ENCODE measurements at places on chromosomes 7 and 10.

- DNase-seq, result no peak
Observed at GRCh38 chr10:120184547-120185337, 272.3 kb upstream of the PLPP4 start.

DNA sequence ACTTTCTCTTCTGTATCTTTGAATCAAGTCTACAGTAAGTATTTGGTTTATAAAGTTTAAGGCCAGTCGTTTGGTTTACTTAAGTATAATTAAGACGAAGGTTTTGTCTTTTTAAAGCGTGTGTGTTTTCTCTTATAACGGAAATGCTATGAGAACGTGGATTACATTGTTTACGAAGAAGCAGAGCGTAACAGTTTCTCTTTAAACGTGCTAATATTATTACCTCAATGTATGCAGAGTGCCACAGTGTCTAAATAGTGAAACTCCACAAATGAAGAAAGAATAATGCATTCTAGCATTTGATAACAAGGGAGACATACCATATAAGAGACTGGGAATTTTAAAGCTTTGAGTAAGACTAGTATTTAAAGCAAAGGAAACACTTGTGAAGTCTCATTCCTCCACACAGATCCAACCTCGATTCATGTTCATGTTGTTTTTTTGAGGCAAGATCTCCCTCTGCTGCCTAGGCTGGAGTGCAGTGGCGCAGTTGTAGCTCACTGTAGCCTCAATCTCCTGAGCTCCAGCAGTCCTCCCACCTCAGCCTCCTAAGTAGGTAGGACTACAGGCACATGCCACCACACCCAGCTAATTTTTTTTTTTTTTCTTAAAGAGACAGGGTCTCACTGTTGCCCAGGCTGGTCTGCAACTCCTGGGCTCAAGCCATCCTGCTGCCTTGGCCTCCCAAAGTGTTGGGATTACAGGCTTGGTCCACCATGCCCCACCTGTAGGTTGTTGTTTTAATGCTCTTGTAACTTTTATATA is 75.1 kb downstream of the ANKRD61 start:
- peak; percentile 54 for DNase-seq

DNA sequence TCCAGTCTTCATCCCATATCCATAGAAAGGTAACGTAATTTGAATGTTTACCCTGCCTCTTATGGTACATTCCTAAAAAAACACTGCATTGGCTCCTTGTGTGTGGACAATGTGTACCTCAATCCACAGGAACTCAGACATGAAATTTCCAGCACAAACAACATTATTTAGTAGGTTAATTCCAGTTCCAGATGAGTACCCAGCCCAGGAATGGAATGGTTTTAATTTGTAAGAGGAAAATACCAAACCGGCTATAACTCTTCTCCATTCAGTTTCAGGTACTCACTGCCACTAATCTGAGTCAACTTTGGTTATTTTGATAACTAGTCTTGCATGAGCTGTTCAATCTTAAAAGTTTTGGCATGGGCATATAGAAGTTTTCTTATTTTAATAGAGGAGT is 39.0 kb downstream of the TFPI2 start:
- DNase-seq, result no peak

DNA sequence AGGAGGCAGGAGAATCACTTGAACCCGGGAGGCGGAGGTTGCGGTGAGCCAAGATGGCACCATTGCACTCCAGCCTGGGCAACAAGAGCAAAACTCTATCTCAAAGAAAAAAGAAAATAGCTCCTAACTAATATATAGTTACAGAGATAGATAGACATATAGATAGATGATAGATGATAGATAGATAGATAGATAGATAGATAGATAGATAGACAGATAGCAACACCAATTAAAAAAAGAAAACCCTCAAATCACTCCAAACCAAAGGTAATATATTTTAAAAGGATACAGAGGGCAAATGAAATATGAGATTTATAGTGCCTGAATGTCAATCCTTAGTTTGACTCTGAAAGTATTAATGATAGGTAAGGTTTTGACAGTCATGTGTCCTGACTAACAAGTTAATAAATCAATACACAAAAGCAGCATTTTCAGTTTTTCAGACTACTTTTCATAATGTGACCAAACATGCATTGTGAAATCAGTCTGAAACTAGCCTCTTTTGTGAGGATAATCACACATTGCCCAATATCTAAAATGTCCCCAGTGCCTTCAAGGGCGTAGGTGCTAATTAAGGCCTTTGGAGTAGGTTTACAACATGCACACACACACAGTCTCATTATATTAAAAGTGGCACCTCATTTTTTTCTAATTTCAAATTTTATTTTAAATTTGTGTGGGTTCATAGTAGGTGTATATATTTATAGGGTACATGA is 61.2 kb downstream of the BPGM start:
- no peak for DNase-seq

DNA sequence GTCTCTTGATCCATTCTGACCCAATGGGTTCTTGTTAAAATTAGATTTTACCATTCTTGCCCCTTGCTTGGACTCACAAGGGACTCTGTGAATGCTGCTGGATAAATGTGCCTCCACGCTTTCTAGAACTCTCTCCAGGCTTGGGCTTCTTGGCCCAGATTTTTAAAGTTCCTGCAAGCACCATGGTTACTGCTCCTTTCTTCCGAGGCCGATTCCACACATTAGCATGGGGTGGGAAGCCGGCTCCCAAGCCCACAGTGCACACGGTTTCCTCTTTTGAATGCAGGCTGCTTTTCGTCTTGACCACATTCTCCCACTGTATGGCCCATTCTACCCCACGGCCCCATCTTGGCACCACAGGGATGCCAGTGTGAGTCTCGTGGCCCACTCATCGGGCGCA is 174.3 kb upstream of the PITRM1 start:
- DNase-seq, result no peak

DNA sequence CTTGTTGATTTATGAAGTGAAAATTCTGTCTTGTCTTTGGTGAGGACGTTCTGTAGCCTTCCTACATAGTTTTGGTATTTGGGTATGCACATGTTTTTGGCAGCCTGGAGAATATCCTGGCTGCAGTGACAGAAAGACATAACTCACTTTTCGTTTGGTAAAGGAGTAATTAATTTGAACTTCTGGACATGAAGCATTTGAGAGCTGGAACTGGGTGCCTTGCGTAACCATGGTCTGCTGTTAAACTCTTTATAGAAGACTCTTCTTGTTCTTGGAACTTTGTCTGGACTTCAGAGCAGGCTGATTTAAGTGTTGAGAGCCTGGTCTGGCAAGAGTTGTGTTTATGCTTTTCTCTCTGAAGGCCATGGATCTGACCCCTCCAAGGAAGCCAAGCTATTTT is 231.3 kb downstream of the LRMDA start:
- DNase-seq, result no peak

DNA sequence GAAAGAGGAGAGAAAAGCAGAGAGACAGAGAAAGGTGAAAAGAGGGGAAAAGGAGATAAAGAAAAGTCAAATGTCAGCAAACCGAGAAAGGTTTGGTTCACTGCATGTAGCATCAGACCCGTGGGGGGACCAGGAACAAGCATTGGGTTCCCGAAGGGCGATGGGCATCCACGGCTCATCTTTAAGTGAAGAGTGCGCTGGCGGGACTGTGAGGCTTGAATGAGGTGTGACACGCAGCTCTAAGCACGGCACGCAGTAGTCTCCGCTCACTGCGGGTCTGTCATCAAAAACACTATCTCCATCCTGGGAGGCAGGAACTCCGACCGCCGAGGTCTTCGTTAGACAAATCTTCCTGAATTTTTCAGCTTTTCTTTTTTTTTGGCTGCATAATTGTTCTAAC is 173.4 kb upstream of the PFKP start:
- no peak for DNase-seq

- DNase-seq, result no peak
Observed at GRCh38 chr7:1533547-1534329, 3.2 kb downstream of the MAFK start.

GRCh38 chr7:69419934-69420333 is 178.3 kb upstream of the AUTS2 start:
- no peak for DNase-seq

- DNase-seq, result peak; percentile 63
Observed at GRCh38 chr10:92387289-92387940, 96.4 kb downstream of the MARCHF5 start.

DNA sequence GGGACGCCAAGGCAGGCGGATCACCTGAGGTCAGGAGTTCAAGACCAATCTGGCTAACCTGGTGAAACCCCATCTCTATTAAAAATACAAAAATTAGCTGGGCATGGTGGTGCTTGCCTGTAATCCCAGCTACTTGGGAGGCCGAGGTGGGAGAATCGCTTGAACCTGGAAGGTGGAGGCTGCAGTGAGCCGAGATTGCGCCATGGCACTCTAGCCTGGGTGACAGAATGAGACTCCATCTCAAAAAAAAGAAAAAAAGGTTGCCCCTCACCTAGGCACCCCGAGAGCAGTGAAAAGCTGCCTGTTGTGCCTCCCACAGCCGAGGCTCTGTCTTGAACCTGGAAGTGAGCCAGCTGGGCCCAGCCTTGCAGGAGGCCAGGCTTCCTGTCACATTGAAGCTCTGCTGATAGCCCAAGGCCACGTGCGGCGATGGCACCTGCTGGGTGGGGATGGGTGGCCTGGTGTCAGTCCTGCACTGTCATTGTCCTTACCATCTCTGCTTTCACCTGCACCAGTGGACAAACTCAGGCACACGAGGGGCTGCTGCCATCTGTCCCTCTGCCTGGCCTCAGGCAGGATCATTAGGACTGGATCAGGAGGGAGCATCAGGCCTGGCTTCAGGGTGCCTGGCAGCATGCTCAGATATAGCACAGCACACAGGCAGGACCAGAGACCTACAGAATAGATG is 37.8 kb downstream of the DNAJB12 start:
- peak; percentile 80 for DNase-seq

DNA sequence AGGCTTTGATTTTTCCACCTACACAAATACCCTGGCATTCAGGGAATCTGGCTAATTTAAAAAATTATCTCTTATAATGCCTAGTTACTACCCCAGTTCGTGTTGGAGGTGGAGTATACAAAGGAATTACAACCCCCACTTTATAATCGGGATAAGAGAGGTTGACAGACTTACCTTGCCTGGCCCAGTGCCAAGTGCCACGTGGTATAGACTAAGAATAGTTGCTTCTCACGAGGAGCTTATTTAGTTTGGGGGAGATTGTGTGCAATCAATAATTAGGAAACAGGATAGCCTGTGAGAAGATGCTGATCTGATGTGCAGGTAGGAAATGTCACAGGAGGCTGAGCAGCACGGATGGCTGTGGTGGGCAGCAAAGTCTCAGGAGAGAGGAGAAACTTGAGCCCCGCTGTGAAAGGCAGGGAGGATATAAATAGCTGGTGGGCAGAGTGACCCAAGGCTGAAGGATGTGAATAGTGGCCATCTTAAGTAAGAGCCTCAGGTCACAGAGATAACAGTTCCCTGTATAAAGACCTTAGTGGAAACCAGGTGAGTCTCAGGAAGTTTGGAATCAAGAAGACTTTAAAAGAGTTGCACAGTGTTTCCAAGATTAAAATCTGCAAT is 11.3 kb upstream of the ATXN7L1 start:
- no peak for DNase-seq

DNA sequence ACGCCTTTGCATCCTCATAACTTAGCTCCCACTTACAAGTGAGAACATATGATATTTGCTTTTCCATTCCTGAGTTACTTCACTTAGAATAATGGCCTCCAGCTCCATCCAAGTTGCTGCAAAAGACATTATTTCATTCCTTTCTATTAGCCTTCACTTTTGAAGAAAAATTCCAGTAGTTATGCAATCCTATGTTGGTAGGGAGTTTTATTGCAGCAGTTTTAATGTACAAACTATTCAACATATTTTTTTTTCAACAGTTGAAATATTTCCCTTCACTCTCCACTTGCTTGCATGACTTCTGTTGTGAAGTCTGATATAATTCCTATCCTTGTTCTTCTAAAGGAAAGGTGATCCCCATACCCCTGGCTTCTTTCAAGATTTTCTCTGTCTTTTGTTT is 27.3 kb upstream of the ARHGAP22 start:
- no peak for DNase-seq

- DNase-seq, result no peak
Observed at GRCh38 chr10:55746002-55746401, 615.1 kb downstream of the ZWINT start.

All from Jurkat, Clone E6-1 (cell line).